ENCODE measurements at places on chromosomes 7 and 10.

DNA sequence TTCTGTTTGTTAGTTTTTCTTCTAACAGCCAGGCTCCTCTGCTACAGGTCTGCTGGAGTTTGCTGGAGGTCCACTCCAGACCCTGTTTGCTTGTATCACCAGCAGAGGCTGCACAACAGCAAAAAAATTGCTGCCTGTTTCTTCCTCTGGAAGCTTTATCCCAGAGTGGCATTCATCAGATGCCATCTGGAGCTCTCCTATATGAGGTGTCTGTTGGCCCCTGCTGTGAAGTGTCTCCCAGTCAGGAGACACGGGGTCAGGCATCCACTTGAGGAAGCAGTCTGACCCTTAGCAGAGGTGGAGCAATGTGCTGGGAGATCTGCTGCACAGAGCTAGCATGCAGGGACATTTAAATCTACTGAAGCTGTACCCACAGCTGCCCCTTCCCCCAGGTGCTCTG is 26.7 kb upstream of the CROT start:
- H3K27me3 ChIP-seq = no peaks in the 10 kb centered on the region
- H3K27ac ChIP-seq = no peak overlapping the region
- no peak overlapping the region for H3K4me3 ChIP-seq
- H3K4me1 ChIP-seq = no peaks in the 10 kb centered on the region

DNA sequence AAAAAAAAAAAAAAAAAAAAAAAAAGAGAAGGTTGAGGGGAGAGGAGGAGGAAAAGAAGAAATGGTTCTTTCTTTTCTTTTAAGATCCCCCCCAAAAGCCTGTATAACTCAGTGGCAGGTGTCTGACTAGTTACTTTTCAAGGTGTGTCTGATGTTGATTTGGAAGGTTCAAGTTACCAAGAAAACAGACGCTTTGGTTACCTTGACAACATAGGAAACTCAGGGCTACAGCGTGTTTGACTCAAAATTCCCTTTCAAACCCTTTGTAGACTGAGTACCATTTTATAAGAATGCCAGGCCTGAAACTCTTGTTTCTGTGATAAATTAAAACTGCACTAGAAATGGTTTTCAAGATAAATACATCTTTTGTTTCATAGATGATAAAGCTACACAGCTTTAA is 286.8 kb downstream of the SKIDA1 start:
- H3K27ac ChIP-seq = no peak overlapping the region
- H3K4me3 ChIP-seq = no peak overlapping the region
- no peak for DNase-seq
- H3K4me1 ChIP-seq = no peaks in the 10 kb centered on the region

DNA sequence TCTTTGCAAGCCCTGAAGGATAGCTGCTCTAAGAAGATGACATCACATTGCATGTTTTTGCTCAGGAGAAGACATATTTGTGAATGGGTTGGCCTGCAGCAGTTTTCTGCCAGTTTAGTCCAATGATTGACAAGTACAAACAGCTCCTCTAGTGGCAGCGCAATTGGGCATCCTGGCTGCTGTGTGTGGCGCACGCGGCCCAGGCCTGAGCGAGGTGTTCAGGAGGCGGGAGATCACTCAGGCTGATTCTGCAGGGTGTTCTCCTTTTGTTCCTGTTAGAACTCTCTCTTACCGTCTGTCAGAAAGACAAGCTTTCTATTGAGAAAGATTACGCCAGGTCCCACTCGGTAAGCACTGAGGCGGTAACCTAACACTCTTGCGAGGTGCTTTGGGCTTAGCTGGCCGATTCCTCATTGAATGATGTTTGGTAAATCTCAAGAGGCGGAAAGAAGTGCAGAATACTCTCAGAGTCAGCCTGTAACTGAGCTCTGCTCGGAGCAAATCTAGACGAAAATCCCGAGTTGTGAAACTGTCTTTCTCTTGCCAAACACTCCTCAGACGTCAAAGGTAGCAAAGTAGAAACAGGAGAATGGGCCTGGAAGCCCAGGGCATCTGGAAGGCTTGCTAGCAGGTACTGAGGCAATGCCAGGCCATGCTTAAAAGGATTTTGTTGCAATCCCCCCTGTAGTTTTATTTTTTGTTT is 219.2 kb upstream of the BMPER start:
- no peaks in the 10 kb centered on the region for H3K27me3 ChIP-seq
- peaks cover 13% of the 10 kb centered on the region for H3K4me1 ChIP-seq
- DNase-seq = peak; percentile 72

GRCh38 chr7:130144312-130145171 is 60.7 kb downstream of the TMEM209 start:
- no peak overlapping the region for H3K4me3 ChIP-seq
- H3K27ac ChIP-seq = peak overlapping the region; percentile 83
- H3K36me3 ChIP-seq = no peaks in the 10 kb centered on the region
- peaks cover 17% of the 10 kb centered on the region for H3K4me1 ChIP-seq
- peak; percentile 60 for DNase-seq

DNA sequence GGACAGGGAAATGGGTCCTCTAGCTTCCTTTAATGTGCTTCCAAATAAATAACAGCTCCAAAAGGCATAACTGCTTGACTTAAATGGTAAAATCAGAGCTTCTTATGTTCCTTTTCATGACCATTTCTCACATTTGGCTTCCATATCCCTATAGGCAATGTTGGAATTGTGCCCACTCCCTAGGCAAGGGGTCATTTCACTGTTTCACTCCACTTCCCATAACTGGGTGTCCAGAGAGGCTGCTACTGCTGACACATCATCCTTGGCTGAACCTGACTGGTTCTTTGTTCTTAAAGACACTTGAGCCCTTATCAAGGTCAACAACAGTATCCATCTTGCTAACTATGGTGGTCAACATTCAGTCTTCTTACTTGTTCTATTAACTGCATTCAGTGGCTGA is 37.1 kb downstream of the PRTFDC1 start:
- DNase-seq = no peak
- no peaks in the 10 kb centered on the region for H3K4me1 ChIP-seq
- no peak overlapping the region for H3K27ac ChIP-seq
- no peaks in the 10 kb centered on the region for H3K27me3 ChIP-seq
- H3K36me3 ChIP-seq = no peaks in the 10 kb centered on the region

- peaks cover 2% of the 10 kb centered on the region for H3K4me1 ChIP-seq
Observed at GRCh38 chr7:77765481-77765880, 32.8 kb downstream of the TMEM60 start.

DNA sequence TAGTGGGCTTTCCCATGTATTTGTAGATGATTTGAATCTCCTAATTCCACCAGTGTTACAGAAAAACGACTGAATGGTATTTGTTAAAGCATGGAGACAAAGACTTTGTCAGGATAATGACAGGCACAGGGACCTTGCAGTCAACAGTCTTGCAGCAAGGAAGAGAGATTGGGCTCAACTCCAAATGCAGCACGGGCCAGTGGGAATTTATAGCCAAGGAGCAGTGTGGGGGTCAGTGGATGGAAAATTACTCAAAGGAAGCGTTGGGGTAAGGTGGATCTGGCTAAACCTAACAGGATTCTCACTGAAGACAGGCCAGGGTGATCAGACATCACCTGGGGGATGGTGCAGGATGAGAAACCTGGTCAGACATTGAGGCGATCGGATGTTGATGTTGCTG is 24.3 kb downstream of the CPVL start:
- H3K4me1 ChIP-seq = peaks cover 2% of the 10 kb centered on the region
- H3K36me3 ChIP-seq = no peaks in the 10 kb centered on the region
- H3K27me3 ChIP-seq = peaks cover 7% of the 10 kb centered on the region

DNA sequence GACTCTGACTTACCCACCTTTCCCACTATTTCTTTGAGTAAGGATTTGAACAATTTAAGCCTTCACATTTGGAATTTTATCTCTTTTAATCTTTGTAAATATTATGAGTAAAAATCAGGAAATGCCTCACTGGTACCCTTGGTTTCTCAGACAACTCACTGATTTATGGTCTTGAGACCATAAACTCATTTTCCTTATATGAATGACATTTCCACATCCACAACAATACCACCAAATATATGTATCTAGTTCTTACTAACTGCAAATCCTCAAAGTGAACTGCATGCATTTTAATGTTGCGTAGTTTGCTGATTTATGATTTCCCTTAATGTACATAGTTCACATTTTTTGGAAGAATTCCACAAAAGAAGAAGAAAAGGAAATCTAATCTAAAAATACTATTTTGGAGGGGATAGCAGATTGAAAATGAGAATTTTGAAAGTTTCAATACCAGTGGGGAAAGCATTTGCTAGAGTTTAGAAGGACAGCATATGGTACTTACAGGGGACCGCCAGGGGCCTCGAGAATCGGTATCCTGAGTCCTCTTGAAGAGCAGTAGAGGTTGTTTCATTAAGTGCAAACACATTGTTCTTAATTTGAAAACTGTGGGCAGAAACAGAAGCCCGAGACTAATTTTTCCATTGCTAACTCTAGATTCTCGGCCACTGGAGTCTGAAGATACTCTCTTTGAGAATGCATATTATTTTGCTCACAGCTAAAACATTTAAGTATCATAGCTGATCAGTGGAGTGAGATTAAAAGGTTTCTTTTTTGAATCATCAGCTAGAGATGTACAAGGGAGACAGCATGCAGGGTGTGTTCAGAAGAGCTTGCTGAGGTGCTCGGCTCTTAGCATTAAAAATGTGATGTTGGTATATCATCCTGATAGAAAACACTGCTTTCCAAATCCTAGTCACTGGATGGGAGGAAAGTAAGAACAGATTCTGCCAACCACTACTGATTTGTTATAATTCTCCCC is 964.0 kb downstream of the GATA3 start:
- no peaks in the 10 kb centered on the region for H3K4me1 ChIP-seq
- peaks cover 10% of the 10 kb centered on the region for H3K27me3 ChIP-seq
- DNase-seq = no peak
- no peaks in the 10 kb centered on the region for H3K36me3 ChIP-seq

DNA sequence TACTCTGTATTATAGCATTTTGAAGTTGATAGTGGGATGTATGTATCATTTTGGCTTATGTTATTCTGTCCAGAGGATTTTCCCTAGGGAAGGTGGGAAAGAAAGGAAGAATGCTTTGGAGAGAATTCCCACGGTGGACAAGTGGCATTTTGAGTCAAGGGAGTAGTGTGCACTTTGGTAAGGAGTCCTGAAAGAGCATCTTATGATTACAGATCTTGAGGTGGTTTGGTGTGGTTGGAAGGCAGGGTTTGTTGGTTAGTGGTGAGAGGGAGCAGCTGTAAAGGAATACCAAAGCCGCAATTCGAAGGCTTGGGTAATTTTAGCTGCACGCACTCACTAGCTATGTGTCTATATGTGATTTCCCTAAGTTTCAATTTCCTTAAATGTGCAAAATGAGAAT is 16.1 kb downstream of the CCSER2 start:
- no peak overlapping the region for H3K27ac ChIP-seq
- peaks cover 2% of the 10 kb centered on the region for H3K4me1 ChIP-seq
- H3K27me3 ChIP-seq = no peaks in the 10 kb centered on the region
- H3K36me3 ChIP-seq = no peaks in the 10 kb centered on the region
- DNase-seq = no peak

DNA sequence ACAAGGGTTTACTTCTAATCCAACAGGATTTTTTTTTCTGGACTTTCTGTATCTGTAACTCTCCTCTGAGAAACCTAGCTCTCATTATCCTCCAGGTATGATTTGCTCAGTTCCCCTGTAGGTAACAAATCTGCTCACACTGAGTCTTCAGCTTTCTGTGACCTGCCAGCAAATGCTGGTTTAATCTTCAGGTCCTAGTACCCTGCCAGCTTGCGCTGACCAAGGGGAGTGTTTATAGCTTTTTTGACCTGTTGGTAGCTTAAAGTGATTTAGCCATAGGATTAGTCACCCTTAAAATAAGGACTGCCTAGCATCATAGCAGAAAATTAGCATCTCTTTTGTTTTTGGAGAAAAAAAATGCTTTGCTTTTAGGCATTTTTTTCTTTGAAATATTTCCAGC is 22.4 kb downstream of the SND1 start:
- peaks cover 2% of the 10 kb centered on the region for H3K4me1 ChIP-seq
- H3K27me3 ChIP-seq = no peaks in the 10 kb centered on the region

DNA sequence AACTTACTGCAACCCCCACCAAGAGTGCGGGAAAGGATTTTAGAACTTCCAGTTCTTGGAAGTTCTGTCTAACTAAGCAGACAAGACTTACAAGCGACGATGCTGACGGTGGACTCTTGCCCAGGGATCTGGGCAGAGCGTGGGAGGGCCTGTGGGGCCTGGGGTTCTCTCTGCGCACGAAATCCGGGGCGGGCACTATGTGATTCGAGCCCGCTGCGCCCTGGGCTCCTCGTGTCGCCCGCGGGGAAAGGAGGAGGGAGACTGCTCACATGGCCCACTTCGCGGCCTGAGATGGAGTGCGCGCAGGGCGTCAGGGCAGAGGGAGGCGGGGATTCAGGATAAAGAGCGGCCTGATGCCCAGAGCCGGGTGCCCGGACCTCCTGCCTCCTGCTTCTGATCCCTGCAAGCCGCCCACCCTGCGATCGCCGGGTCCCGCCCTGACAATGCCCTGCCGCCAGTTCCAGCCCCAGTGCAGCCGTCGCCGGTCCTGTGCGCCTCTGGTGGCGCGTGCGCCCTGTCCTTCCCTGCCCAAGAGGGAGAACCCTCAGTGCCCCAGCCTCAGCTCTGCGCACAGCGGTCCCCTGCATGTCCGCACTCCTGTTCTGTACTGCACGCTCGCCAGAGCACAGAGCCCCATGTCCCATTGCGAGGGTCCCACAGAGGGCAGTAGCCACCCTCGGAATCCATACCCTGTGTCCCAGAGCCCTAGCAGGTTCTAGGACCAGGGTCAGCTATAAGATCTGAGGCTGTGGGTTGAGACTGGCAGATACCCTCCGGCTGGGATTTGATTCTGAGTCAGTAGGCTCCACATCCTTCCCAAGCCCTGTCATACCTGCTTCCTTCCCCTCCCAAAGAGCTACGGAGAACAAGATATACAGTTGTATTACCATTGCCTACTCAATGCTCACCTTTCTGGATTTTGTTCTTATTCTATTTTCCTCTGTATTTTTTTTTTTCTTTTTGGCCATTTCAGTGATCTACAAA is 99.4 kb upstream of the TMEM106B start:
- peak; percentile 72 for DNase-seq
- H3K27ac ChIP-seq = no peak overlapping the region
- no peaks in the 10 kb centered on the region for H3K36me3 ChIP-seq
- H3K27me3 ChIP-seq = no peaks in the 10 kb centered on the region
- no peak overlapping the region for H3K4me3 ChIP-seq

DNA sequence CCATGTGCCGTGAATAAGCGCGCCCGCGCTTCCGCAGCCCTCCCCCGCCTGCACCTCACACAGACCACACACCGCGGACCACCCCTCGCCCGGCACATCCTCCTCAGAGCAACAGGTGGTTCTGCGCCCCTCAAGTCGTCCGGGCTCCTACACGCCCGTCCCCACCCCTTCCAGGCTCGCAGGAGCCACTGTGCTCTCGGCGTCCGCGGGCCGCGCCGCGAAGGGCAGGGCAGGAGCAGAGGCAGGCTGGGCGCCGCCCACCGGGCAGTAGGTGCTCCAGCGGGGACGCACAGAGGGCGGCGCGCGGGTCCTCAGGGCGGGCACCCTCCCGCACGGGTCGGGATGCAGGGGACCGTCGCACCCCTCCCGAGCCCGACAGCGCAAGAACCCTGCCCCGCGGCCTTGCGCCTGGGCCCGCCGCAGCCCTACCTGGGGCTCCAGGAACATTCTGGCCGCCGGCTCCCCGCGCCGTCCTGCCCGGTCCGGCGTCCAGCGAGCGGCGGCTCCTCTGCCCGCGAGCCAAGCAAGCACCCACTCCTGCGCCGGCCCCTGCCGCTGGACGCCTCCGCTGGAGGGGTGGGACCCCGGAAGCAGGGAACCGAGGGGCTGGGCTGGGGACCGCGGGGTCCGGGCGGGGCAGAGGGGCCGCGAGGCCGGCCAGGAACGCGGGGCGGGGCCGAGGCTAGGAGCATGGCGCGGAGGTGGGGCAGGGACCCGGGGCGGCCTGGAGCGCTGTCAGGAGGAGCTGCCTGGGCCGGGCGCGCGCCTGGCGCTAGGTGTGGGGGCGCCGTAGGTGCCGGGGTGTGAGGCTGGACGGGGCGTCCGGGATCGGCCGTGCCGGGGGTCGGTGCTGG is 37.4 kb downstream of the RASGEF1A start:
- DNase-seq = no peak
- no peak overlapping the region for H3K27ac ChIP-seq
- H3K4me1 ChIP-seq = peaks cover 7% of the 10 kb centered on the region
- peak overlapping the region; percentile 16 for H3K4me3 ChIP-seq

Data from lung (tissue), 17 donors.